ENCODE measurements at places on chromosomes 5 and 9.
A peak's percentile ranks its signal among the peaks of the same experiment; 100 is the strongest.

- DNase-seq = no peak
These were observed 214.1 kb downstream of the SMARCA2 start for GRCh38 chr9:2229109-2229721.

GRCh38 chr9:35958104-35958837 lies at the start of gene OR2S2:
TSS of gene OR2S2 (minus strand) at chr9:35958154. CDS start at chr9:35958098, 56 bp downstream.
- no peak for DNase-seq

DNA sequence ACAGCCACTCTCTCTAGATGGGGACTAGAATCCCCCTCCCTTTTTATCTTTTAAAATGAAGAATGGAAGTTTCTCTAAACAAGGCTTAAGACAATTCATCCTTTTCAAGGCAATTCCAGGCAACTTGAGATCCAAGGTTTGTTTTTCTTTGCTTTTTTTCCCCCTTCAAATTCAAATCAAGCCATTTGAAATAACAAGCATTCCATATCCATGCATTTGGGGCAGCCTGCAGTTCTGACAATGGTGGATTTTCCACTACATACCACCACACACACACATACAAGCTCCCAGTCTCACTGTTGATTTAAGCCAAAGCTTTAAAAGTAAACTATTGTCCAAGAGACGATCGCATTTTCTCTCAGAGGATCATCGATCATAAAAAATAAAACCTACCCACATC lies 424 bp downstream of the INSYN2B start:
- no peak for DNase-seq

GRCh38 chr5:1393571-1394501 lies 48.9 kb upstream of the CLPTM1L start:
- DNase-seq = no peak

DNA sequence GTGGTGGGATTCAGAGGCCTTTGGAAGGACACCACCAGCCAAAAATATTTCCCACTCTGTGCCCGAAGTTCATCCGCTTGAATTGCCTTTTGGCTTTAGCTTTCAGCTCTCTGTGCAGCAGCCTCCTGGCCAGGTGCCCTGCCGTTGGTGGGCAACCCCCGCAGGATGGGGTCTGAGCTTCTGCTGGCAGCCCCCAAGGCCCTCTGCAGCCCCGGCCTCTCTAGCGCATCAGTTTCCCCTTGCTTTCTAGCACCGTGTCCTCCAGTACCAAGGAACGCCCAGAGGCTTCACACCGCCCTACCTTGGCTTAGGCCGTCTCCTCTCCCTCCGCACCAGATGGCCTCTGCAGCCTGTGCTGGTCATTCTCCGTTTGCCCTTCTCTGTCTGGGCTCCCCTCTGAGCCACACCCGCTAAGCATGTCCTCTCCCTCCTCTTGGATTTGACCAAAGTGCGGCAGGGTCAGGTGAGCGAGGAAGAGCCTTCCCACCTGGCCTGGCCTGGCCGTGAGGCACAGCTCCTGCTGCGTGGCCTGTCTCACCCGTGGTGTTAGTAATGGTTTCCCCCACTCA lies 4.2 kb upstream of the TSC1 start:
- DNase-seq = no peak

GRCh38 chr9:129068990-129069861 lies 11.7 kb upstream of the DOLPP1 start:
- DNase-seq = no peak

- DNase-seq = no peak
These were observed 75.2 kb upstream of the GALNT10 start for GRCh38 chr5:154115291-154115690.

DNA sequence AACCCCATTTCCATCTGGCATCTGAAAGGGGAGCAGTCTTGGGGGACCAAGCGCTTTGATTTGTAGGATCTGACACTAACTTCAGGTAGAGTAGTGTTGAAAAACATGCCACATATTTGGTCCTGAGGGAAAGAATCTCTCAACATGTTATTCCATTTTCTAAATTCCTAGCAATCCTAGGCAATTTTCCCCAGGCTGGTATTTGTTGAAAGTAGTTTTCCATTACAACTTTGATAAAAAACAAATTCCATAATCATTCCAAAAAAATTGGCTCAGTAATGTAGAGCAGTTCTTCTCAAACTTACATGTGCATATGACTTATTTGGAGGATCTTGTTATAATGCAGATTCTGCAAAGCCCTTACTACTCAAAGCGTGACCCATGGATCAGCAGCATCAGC lies 477.9 kb downstream of the ACTL7B start:
- no peak for DNase-seq

- DNase-seq = no peak
These were observed 151.2 kb downstream of the SNCAIP start for GRCh38 chr5:122463221-122463620.

- DNase-seq = no peak
These were observed 21.8 kb downstream of the IL9 start for GRCh38 chr5:135873831-135874230.

GRCh38 chr9:966870-967269 lies 9.6 kb upstream of the DMRT3 start:
- no peak for DNase-seq

GRCh38 chr5:10232386-10232785 lies 17.3 kb downstream of the ATPSCKMT start:
- DNase-seq = no peak

DNA sequence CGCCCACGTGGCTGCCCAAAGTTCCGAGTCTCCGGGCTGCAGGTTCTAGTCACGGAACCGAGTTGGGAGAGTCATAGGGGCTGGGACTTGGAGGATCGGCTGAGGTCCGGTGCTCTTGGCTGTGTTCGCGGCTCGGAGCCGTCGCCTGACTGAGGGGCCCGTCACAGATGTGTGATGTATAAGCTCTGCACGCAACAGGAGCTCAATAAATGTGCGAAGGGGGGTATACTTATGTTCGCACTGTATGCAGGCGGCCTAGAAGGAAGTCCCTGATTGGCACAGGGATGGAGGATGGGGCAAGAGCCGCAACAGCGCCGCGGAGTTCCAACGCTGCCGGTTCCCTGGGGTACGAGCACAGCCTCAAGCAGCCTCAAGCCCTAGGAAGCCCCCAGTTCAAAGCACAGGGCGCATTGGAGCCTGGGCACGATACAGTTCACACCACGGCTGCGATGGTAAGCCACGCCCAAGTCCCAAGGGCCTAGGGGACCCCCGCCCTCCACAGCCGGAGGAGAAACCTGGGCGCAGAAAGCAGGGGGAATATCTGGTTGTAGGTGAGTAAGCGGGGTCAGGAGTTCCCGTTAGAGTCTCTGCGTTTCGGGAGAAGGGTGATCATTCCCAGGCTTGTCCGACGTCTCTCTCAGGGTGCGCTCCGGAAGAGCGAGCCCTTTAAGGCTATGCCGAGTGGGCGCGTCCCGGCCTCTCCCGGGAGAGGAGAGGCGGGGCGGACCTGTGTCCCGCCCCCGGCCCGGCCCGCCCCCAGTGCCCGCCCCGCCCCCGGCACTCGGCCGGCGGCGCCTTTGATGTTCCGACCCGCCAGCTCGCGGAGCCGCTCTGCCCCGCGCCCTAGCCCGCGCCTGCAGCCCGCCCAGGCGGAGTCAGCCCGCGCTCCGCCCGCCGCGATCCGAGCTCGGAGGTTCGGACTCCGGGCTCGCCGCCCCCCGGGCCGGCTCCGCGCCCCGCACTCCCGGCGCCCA lies at the start of gene TCF7:
TSS of gene TCF7 (plus strand) at position 780 of the 974 bp plus-strand sequence. CDS start 226 bp downstream, outside the sequence.
- DNase-seq = no peak

DNA sequence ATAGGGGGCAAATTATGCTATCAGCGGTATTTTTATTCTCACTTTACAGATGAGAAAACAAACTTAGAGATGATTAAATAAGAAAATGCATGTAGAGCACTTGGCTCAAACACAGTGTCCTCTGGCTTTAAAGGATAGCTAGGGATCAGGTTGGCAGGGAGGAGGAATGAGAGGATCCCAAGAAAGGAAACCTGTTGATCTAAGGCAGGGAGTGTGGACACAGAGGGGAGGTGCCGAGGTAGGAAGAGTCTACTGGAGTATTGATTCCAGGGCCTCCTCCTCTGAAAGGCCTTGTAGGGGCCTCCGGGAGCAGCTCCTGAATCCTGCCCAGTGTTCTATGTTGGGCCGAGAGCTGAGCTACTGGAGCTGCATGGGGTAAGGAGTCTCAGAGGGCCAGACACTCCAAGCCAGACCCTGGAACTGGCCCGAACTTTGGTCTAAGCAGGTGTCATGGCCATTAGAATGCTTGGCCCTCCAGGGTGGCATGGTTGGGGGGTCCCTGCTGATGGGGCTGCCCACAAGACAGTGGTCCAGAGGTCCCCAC lies 30.4 kb upstream of the TCF7 start:
- no peak for DNase-seq

GRCh38 chr9:91296354-91296753 lies 65.4 kb downstream of the AUH start:
- DNase-seq = no peak

DNA sequence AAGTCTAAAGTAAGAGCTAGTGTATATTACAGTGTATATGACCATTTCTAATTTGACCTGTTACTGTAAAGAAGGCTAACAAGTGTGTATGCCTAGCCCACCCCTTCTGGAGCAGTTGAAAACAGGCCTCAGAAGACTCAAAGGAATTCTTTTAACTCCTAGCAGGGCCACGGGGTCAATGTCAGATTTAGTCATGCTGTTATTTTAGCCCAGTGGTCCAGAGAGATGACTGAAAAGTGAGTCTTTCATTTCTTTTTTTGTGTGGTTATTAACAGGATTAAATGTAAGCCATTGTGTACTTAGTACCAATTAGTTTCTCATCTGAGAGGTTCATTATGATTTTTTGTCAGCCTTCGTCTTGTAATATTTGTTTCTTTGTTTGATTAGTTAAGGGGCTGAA lies 24.4 kb downstream of the ZCCHC7 start:
- DNase-seq = no peak

GRCh38 chr5:95471487-95471886 lies 80.3 kb downstream of the FAM81B start:
- DNase-seq = no peak

GRCh38 chr5:138264183-138264582 lies 10.2 kb downstream of the GFRA3 start:
- DNase-seq = no peak

DNA sequence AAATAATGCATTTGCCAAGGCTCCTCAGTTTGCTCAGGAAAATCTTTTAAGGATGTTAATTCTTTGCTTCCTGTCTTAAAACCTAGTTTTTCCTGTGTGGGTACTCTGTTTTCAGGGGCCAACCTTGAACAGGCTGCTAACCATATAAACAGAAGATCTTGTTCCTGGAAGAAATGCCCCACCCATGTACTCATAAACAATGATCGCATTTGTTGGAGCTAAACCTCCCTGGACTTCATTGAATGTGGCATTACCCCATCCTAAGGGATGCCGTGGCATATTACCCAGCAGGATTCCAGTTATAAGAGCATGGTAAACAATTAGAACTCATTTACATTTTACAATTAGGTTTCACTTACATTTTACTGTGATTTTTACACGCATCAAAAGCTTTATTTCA lies 436.0 kb downstream of the ZNF608 start:
- DNase-seq = no peak

DNA sequence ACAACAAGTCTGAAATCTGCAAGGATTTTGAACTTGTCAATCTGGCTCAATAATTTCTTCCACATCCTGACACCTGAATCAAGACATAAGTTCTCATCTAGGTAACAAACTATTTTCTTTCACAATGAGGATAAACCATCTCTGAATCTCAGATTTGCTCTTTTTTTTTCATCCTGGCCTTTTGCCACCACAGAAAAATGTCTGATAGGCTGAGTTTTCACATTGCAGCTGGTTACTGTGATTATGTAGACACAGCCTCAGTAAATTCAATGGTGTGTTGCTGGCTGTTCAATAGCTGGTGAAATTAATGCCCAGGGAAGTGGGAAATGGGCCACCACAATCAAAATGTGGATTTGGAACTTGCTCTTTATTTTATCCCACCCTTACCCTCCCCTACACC lies 2.8 kb upstream of the ADRA1B start:
- DNase-seq = no peak

DNA sequence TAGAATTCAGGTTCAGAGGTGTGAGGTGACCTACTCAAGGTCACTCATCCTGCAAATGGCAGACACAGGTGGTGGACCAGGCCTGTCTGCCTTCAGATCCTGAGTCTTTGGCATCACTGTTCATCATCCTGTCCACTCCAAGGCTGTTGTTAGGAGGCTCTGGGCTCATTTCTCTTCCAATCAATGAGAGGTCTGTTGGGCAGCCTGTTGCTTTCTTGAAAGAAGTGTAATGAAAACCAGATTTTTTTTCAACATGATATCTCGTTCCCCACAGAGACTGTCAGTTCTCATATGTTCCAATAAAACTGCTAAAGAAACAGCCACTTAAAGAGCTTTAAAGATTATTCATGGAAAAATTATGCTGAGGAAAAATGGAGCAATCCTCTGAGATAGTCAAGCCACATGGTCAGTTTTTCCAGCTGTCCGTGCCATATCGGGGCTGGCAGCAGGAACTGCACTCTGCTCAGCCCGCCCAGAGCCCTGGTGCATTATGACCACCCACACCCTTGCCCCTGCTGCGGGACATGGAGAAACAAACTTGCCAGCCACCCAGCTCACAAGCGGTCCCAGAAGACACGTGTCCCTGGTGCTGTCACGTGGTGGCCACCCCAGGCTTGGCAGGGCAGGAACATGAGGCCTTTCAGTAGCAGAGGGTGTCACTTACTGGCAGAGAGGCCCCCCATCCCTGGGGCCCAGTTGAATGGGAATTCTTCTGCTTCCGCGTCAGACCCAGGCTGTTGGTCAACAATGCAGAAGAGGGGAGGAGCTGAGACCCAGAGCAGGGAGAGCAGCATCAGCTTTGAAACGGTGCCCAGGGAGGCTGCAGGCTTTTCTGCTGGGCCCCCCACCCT lies 63.7 kb upstream of the ANGPTL2 start:
- peak; percentile 98 for DNase-seq

DNA sequence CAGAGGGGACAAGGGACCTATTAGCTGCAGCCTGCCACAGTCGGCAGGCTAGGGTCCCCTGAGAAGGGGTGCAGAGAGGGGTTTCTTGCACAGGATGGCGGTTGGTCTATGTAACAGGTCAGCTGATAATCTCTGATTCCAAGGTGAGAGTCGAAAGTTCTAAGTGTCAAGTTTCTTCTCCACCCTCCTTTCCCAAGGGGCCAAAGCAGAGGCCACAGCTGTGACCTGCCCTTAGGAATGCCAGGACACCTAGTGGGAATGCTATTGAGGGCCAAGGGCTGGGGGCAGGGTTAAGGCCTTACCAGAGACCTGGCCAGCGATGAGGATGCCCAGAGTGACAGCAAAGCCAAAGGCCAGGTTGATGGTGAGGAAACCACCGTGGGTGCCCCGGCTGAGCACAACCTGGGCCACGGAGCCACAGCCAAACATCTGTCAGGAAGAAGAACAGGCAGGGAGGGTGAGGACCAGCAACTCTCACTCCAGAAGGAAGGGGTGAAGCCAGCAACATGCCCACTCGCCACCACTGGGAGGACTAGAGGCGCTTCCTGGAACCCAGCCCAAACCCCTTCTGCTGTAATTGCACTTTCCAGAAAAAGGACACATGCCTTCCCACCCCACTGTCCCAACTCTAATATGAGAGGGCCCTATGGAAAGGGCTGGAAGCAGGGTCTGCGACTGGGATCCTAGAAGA lies 3.8 kb downstream of the AQP3 start:
- DNase-seq = no peak

DNA sequence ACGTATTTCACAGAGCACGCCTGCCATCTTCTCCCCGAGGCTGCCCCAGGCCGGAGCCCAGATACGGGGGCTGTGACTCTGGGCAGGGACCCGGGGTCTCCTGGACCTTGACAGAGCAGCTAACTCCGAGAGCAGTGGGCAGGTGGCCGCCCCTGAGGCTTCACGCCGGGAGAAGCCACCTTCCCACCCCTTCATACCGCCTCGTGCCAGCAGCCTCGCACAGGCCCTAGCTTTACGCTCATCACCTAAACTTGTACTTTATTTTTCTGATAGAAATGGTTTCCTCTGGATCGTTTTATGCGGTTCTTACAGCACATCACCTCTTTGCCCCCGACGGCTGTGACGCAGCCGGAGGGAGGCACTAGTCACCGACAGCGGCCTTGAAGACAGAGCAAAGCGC lies 9.6 kb downstream of the QRFP start:
- DNase-seq = no peak

All from vagina (tissue), 2 donors.